Putamen (tissue), 1 donor: ENCODE measurements at places on chromosomes 2 and 18.

- DNase-seq = no peak
Measured at GRCh38 chr2:101614127-101614759, 83.3 kb upstream of the MAP4K4 start.

- no peak for DNase-seq
Measured at GRCh38 chr2:176680916-176681516, 411.8 kb downstream of the MTX2 start.

DNA sequence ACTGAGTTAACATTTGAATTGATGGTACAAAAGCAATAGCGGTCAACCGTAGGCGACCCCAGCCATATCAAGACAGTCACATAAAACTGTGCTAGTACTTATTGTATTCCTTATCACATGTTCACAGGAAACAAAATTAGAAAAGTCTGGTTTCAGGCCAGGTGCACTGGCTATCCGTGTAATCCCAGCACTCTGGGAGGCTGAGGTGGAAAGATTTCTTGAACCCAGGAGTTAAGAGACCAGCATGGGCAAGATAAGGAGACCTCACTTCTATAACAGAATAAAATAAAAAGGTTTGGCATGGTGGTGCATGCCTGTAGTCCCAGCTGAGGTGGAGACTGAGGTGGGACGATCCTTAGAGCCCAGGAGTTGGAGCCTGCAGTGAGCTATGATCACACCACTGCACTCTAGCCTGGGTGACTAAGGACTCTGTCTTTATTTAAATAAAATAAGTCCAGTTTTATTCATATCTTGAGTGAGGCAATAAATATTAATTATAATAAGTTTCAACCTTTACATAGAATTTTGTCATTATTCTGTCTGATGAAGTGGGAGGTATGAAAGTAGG lies 84.1 kb upstream of the RGPD4 start:
- no peak for DNase-seq

- DNase-seq = no peak
Measured at GRCh38 chr2:147352264-147353071, 492.4 kb upstream of the ACVR2A start.

DNA sequence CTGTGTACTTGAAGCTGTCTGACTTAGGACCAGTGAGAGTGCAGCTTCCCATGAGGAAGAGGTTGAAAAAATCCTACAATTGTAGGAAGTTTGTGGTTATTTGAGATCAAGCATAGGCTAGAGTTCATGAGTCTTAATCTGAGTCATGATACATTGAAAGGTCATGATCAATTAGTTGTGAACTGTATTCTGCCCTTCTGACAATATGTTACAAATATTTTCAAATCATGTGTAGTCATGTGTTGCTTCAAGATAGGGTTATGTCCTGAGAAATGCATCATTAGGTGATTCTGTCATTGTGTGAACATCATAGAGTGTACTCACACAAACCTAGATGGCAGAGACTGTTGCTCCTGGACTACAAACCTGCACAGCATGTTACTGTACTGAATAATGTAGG lies 68.4 kb upstream of the MFF start:
- no peak for DNase-seq

DNA sequence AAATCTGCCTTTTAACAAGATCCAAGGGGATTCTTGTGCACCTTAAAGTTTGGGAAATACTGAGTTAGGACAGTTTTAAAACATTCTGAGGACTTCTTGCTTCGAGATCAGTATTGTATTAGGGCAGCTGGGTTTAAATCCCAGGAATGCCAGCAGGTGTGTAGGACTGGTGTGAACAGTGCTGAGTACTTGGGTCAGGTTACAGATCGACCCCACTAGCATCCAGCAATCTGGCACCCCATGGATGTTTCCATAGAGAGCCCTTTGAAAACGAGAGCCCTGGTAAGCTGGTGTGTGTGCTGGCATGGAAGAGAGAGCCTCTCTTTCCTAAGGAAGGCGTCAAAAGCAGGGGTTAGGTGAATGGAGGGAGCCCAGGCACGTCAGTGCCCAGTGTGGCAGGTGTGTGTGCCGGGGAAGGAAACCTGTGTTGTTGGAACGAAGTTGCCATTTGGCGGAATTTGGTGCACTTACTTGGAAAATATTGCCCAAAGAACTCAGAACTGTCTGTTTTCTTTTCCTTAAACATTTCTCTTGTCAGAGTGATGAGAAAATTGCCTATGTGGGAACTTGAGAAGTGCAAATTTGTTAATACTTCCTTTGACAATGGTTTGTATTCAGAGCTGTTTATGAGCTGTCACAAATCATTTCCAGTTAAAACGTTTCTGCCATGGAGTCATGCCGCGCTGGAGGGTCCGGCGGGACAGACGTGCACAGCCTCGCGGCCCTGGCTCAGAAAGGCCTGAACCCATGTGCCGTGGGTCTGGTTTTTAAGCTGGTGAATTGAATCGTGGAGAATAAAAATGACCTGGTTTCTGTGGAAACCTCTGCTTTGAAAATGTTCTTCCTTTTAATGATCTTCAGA lies 38.1 kb downstream of the LDLRAD4 start:
- no peak for DNase-seq
